ENCODE measurements at places on chromosomes 16 and 17.

DNA sequence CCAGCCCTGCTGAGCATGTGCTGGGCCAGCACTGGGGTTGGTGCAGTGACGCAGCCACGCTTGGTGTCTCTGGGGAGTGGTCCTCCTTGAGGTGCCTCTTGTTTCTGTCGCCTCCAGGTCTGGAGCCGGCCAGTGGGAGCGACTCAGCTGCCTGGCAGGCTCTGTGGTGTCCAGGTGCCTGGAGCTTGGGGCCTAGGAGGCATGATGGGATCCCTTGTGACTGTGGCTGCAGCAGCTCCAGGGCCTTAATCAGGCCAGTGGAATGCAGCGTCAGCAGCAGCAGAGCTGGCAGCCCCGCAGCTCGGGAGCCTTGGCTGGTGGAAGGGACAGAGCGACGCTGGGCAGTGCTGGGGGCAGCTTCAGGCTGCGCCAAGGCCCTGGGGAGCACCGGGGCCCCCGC is 74.7 kb upstream of the CIBAR2 start:
- DNase-seq = no peak

GRCh38 chr17:43584666-43585102 is 38.5 kb upstream of the ETV4 start:
- no peak for DNase-seq

DNA sequence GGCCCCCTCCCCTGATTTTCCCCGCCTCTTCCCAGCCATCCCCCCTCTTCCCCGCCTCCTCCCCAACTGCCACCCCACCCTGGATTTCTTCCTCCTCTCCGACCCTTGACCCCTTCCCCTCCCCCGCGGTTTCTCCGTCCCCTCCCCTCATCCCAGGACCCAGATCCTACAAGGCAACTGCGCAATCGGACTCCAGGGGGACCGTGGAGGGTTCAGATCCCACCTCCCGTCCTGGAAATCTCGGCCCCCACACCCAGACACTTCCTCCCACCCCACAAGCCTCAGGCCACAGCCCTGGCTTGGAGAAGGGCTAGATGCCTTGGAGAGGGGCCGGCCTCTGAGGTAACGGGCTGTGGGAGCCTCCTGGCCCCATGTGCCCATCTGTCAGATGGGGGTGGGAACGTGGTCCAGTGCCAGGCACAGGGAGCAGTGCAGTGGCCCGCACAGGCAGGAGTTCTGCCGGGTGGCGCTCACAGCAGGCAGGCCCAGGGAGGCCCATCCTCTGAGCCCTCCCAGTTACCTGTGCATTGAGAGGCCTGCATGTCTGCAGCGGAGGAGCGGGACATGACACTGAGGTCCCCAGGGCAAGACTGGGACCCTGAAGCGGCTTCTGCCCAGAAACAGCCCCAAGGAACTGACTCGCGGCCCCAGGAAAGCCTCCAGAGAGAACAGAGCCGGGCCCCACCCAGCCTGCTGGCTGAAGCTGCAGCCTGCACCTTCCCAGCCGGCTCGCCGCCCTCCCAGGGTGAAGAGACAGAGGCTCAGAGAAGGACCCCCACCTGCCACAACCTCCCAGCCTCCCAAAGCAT is 16.7 kb downstream of the ZNF423 start:
- DNase-seq = peak; percentile 56

DNA sequence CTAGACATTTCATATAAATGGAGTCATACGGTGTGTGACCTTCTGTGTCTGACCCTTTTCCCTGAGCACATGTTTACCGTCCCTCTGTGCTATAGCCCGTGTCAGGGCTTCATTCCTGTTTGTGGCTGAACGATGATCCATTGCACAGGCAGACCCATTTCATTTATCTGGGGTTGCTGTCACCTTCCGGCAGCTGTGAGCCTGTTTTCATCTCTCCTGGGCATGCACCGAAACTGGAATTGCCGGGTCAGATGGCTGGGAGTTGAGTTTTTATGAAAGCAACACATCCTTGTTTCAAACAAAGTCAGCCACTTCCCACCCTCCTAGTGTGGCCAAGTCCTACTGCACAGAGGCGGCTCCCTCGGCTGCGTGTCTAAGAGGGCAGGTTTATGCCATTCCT is 25.5 kb downstream of the BAIAP2 start:
- DNase-seq = no peak

GRCh38 chr16:12723681-12724080 is 80.0 kb downstream of the CPPED1 start:
- no peak for DNase-seq

- DNase-seq = no peak
Observed at GRCh38 chr17:74738051-74738996, 1.3 kb downstream of the RAB37 start.
